ENCODE measurements at places on chromosomes 12 and 14.

GRCh38 chr14:60257865-60258264 lies 8.8 kb downstream of the PPM1A start:
- DNase-seq: no peak

DNA sequence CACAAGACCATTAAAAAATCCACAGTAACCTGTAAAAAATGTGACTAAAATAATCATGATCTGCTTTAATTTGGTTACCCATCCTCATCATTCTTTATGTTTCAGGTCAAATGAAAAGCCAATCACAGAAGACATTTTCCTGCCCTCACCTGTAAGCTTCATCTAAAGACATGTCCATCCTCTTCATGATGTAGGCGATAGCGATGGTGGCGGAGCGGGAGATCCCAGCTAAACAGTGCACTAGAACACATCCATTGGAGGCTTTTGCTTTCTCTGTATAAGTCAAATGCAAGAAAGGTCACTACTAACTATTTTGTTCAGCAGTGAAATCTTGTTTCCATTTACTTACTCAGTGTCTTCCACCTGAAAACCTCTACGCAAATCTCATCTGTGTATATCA lies 82.6 kb downstream of the DUSP16 start:
- DNase-seq: no peak

- DNase-seq: no peak
These were observed 1090.5 kb downstream of the TRHDE start for GRCh38 chr12:73362666-73363065.

DNA sequence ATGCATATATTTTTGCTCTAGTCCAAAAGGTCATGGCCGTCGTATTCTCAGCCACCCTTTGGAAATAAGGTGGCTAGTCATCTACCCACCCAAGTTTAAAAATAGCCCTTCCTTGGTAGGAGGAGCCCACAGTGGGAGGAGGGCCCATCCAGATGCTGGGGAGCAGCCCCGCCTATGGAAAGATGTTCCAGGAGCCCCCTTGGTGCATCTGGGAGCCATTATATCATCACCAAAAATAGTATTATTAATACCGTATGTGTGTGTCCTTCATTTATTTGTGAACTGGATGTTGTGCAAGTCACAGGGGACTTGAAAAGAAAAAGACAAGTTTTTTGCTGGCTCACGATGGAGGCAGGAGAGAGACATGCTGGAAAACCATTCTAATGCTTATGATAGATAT lies 34.0 kb downstream of the EMP1 start:
- no peak for DNase-seq

- DNase-seq: no peak
These were observed 29.8 kb downstream of the ITPK1 start for GRCh38 chr14:93085911-93086310.

GRCh38 chr12:67720351-67720856 lies 71.9 kb downstream of the DYRK2 start:
- DNase-seq: no peak

Data from C1 segment of cervical spinal cord (tissue), 14 donors.